ENCODE measurements at places on chromosomes 5 and 9.

DNA sequence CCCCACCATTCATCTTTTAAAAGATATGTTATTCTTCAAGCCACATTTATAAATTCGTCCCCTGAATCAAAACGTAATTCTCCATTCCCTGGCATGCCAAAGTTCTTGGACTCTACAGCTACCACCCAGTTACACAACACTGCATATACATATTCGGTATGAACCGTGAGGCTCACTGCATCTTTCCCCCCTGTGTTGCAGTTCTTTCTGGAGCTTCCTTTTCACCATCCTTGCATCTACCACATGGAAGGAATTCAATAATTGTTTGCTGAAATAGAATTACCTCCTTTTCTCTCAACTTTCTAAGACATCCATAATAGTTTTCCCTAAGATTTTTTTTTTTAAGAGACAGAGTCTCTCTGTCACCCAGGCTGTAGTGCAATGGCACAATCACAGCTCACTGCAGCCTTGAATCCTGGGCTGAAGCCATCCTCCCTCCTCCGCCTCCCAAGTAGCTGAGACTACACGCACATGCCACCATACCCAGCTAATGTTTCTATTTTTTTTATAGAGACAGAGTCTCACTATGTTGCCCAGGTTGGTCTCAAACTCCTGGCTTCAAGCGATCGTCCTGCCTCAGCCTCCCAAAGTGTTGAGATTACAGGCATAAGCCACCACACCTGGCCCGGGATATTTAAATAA is 3.3 kb downstream of the LPAR1 start:
- no peak for DNase-seq

- no peak for DNase-seq
Measured at GRCh38 chr5:181173420-181174342, 26.3 kb downstream of the OR2V2 start.

DNA sequence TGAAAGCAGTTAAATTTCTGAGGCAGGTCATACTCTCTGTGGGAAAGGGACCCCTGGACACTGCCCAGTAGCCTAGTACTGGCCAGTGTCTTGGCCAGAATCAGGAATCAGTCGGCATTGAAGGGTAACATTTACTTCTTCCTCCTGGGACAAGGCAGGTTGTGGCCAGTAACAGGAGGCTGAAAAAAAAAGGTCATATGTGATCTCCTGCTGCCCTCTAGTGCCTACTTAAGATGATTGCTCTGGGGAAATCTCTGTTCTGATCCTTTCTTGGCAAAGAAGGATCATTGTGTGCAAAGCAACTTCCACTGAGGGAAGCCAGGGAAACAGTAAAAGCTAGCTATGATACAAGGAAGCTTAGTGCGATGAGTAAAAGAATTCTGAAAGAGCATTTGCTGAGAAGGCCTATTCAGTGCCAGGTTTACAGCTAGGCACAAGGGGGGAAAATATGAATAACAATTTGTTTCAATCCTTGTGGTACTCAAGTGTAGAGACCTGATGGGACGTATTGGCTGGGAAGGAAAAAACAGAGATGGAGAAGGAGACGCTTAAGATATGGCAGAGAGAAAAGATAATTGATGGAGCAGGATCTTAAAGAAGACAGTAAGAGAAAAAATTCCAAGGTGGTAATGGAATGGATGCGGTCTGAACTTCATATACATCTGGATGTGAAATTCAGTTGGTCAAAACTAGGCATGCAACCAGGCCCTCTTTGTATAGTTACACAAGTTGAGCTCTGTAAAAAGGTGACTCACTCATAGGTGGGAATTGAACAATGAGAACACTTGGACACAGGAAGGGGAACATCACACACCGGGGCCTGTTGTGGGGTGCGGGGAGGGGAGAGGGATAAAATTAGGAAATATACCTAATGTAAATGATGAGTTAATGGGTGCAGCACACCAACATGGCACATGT is 25.8 kb upstream of the TRIM32 start:
- DNase-seq, result no peak

- DNase-seq, result no peak
Measured at GRCh38 chr9:4084435-4084818, 215.4 kb downstream of the GLIS3 start.

GRCh38 chr5:73591102-73591695 is 25.7 kb downstream of the UTP15 start:
- peak; percentile 66 for DNase-seq

DNA sequence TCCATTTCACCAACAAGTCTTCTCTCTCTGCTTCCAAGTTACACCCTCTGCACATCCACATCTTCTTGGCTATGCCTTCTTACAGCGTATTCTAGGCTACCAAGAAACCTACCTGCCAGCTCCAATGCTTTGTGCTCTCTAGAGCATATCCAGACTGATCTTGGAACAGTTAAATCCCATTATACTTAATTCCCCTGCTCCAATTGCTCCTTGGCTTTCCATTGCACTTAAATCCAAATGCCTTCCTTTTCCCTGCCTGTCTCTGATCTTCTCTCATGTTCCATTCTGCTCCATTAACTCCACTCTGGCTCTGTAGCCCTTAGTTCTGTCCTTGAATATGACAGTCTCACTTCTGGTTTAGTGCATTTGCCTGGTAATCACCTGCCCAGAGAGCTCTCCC is 322.4 kb downstream of the LRRC70 start:
- DNase-seq, result no peak

GRCh38 chr5:148838357-148838756 is 11.9 kb downstream of the ADRB2 start:
- DNase-seq, result no peak

DNA sequence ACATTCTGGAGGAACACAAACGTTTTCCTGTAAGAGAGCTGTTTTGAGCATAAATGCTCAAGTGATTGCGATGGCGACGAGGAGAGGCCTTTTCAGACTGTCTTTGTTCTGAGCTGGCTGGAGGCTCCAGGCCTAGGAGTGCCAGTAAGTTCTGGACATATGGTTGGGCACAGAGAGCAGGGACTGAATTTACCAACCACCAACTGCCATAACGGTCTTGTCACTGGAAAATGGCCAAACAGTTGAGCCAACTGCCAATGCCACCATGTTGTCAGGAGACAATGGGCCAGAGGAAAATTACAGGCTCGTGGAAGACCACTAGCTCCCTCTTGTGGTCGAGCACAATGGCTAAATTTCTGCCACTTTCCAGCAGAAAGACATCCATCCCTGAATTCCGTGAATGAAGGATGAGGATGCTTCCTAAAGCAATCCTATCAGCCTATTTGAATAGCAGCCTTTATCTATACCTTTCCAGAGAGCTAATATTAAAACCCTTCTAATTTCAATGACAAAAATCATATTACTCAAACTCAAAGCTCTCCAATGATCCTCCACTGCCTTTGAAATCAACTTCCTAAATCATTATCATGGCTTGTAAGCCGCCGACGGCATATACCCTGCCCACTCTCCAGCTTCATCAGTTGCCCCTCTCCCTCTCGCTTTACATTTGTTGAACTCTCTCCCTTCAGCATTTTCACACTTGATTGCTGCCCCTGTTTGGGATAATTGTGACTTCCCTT is 66.9 kb upstream of the GLIS3 start:
- DNase-seq, result no peak

- DNase-seq, result no peak
Measured at GRCh38 chr9:125759764-125760129, 12.6 kb downstream of the PBX3 start.

DNA sequence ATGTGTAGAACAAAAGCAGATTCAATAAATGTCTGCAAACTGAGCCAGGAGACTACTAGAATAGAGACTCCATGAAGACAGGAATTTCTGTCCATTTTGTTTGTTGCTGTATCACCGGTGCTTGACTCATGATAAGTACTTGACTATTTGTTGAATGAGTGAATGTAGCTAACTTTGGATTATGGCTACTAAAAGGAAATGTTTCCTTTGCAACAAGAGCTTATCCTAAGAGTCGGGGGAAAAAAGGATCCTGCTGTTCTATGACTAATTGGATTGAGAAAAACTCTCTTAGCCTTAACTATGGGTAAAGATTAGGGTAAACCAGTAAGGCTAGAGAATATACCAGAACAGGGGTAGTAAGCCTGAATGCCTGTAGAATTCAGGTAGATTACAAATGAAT is 3.5 kb downstream of the PAIP1 start:
- DNase-seq, result no peak

DNA sequence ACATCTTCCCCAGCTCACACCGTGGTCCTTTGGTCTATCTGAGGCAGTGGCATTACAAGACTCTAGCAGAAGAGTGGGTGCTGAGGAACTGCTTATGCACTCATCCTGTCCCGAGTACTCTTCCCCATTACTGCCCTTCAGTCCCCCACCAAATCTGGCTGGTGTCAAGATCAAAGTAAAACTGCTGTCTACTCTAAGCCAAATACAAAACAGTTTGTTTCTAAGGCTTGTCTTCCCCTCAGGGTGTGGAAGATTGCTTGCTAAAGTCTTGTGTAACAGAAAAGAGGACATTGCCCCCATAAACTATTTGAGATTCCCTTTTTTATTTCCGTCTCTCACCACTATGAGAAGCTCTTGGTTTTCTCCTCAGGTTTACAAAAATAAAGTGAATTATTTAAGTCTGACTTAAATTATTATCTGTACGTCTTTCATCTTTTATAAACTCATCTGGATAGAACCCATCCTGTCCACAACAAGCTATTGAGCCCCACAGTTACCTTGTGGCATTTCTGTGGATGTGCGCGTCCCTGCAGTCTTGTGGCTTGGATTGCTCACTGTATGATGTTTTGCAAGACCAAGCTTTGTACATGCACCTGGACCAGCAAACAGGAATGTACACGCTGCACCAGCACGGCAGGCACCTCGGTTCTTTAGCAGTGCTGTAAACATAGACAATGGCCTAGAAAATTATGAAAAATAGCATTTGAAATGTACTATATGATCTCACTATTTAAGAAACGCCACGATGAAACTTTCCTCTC is 61.0 kb downstream of the CYSTM1 start:
- DNase-seq, result no peak

- no peak for DNase-seq
Measured at GRCh38 chr9:7613931-7614330, 185.6 kb downstream of the DMAC1 start.

DNA sequence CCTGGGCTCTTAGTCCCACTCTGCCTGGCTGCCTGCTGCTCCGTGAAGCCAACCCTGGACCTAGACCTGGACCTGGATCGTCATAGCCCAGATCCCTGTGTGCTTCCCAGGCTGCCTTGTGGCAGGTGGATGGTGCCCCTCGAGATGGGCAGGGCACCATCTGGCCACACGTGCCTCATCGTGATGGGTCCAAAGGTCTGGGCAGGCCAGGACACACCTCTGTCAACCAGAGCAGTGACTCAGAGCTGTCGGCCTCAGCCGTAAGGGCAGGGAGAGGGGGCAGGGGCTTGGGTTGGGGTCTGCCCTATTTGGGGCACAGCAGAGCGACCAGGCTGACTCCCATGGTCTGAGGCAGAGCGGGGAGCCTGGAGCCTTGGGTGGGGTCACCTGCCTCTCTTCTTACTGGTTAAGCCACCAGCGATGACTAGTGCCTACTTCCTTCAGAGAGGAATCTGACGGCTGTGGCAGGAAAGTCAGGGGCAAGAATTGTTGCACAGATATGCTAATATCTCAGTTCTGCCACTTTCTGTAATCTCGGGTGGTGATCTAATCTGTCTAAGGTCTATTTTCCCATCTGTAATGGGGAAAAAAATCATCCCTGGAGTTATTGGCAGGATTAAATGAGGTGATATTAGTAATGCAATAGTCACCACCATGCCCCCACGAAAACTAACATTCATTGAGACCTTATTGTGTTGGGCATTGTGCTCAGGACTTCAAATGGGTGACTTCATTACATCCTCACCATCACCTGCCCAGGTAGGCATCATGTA is 3.2 kb upstream of the CDHR2 start:
- DNase-seq, result no peak

GRCh38 chr9:114108016-114108833 is 9.1 kb upstream of the KIF12 start:
- DNase-seq, result peak; percentile 9

DNA sequence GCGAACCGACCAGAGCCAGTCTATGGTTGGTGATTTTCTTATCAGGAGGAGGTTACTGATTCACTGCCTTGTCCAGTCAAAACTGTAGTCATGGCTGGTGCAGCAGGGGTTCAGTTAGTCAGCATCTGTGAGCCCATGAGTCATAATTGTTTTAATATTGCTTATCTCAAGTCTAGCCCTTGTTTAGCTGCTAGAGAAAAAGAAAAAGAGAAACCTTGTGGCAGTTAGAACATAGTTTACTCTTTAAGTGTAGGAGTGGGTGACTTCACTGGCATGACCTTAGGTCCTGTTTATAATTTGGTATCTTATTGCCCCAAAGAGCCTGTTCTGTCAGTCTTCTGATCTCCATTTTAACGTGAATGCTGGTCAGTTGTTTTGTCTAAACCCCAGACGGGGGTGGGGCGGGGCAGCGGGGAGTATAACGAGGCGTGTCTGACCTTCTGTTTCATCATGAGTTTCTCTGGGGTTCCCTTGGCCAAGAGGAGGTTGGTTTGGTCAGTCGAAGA is 76.9 kb upstream of the NFIL3 start:
- DNase-seq, result no peak

GRCh38 chr9:94870793-94871558 is 144.5 kb downstream of the AOPEP start:
- peak; percentile 74 for DNase-seq

- no peak for DNase-seq
Measured at GRCh38 chr9:33116860-33117259, 40.4 kb upstream of the SMU1 start.

GRCh38 chr9:34123682-34124081 is 2.8 kb downstream of the DCAF12 start:
- peak; percentile 74 for DNase-seq

DNA sequence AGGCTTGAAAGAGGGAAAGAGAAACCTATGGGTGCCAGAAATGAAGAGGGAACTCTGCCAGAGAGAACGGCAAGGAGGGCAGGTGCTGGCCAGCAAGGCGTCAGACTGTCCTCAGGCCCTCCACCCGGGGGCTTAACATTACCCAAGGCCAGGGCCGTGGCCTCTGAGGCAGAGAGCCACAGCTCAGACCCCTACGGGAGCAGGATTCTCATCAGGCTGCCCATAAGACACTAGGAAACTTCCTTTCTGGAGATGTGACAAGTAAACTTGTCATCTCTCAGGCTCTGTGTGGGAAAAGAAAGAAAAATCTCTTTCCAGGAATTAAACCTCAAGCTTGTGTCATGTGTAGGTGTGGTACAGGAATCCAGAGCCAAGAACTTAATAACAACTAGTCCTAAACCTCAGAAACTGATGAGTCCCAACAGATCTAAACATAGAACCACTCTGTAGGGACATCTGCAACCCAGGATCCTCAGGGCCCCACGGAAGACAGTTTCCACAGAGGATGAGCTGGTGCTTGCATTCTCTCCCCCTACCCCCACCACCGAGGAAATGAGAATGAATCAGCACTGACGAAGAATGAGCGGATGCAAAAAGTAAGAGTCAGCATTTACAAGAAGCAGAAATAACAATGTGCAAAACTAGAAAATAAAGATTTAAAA is 74.3 kb downstream of the DCP2 start:
- peak; percentile 71 for DNase-seq

- DNase-seq, result no peak
Measured at GRCh38 chr9:136584401-136584932, 38.6 kb upstream of the NOTCH1 start.

GRCh38 chr9:19371942-19372341 is 8.1 kb downstream of the RPS6 start:
- DNase-seq, result no peak

Measured in CD4-positive, CD25-positive, alpha-beta regulatory T cell (primary cell).